ENCODE measurements at places on chromosomes 2 and 18.

- DNase-seq, result no peak
These were observed 146.6 kb upstream of the REV1 start for GRCh38 chr2:99636144-99637034.

- no peak for DNase-seq
These were observed 57.4 kb downstream of the LINC00305 start for GRCh38 chr18:64091526-64091925.

GRCh38 chr18:41501848-41502247, 453.2 kb upstream of the PIK3C3 start:
- DNase-seq, result no peak

DNA sequence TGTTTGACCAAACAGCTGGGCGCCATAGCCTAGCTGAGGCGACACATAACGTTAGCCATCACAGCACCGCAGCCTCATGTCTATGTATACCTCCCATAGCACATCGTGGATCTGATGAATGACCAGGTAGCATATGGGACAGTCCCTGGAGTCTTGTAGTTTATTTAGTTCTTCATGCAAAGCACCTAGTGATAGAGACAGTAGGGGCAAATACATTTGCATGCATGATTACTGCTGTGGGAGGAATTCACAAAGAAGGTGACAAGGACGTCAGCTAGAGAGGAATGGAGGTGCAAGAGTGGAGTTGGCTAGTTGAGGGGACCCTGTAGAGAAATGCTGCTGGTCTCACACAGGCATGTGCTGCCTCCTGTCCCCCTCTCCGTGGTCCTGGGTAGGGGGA, 478.9 kb upstream of the HS6ST1 start:
- no peak for DNase-seq

DNA sequence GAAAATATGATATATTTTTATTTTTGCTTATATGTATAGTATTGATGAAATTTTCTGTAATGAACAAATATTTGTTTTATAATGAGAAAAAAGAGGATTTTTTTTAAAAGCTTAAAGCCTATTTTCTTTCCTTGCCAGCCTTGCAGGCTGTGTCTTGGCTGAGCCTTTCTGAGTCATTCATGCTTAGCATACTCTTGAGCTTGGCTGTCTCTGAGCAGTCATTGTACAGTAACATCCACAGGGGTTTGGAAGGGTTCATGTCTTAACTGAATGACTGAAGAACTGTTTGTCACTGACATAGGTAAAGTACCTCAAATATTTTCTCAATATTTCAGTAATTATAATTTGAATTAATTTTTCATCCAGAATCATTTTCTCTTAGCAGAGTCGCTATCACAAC, 49.3 kb downstream of the GPR39 start:
- no peak for DNase-seq

DNA sequence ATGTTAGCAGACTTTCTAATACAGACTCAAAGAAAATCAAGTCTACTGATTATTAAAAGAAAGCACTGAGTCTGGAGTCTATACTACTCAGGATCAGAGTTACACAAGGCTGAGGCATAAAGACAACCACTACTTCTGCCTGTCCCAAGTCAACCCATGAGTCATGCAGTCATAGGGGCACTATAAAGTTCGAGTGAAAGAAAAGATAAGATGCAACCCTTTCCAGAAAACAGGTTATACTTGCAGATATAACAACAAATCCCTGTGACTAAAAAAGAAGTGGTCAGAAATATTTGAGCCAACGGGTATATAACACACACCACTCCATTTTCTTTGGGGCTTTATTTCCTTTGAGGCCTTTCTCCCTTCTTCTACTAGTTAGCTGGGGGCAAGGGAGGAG, 18.6 kb upstream of the SCRN3 start:
- no peak for DNase-seq

- DNase-seq, result no peak
These were observed 255.8 kb downstream of the PDE11A start for GRCh38 chr2:177816766-177817165.

DNA sequence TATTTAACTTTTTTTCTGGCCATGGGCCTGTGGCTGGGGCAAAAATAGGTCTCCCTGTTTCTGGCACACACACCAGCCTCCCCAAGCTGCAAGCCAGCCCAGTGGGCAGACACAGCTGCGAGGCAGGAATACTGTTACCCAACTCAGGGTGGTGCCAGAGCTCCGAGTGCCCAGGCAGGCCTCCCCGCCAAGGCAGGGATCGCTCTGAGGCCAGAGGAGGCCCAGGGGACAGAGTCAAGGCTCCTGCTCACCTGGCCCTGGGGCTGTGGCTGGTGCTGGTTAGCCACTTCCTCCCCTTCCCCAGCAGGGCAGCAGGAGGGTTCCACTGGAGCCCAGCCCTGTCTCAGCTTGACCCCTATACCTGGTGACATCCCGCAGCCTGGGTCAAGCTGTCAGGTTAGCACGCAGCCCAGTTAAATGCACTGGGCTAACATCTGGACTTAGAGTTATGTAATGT, 67.1 kb upstream of the EPAS1 start:
- DNase-seq, result no peak

- DNase-seq, result no peak
These were observed 92.9 kb downstream of the ACKR3 start for GRCh38 chr2:236662231-236663185.

GRCh38 chr2:234996069-234996940, 44.5 kb downstream of the SH3BP4 start:
- DNase-seq, result peak; percentile 92

- no peak for DNase-seq
These were observed 14.5 kb downstream of the PDCD1 start for GRCh38 chr2:241844066-241844728.

DNA sequence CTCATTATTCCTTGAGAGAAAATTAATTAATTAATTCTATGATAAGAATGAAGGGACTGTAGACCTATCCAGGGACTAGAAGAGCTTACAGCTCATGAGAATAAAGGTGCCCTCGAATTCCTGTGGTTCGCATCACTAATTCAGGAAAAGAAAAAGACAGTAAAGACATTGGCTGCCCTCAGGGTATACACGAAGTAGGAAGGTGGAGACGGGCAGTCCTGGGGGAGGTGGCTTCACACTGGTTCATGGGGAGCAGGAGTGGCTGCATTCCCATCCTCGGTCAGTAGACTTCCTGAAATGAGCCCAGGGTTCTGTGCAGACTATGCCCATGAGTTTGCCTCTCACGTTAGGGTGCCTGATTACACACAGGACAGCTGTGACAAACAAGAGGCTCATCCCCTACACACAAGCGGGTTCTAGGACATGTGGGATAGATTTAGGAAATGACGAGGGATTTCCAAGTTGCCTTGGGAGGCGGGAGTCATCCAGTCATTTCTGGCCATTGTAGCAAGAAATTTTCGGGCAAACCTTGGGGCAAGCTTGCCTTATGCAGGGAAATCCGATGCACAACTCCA, 282.2 kb downstream of the CYP26B1 start:
- DNase-seq, result no peak

GRCh38 chr2:238015705-238016104, 45.1 kb upstream of the SCLY start:
- DNase-seq, result no peak

DNA sequence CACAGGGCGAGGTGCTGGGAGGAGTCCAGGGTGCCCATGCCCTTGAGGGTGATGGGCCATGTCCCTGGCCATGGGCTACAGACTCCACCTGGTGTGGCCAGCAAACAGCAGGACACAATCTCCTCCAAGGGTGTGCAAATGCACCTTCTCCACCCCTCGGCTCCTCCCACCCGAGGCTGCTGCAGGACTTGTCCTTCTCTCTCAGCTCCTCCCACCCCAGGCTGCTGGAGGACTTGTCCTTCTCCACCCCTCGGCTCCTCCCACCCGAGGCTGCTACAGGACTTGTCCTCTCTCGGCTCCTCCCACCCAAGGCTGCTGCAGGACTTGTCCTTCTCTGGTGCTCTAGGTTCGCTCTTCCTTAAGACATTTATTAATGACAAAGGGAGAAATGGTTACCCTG, 57.3 kb upstream of the SNTG2 start:
- no peak for DNase-seq

Measured in HTR-8/SVneo (cell line).